ENCODE measurements at places on chromosomes 16 and 17.
A peak's percentile ranks its signal among the peaks of the same experiment; 100 is the strongest.

GRCh38 chr16:6019490-6019991 lies 921.9 kb upstream of the EEF2KMT start:
- no peak for DNase-seq

- DNase-seq, result peak; percentile 96
Observed at GRCh38 chr17:75633486-75634375, 497 bp downstream of the SMIM5 start.

GRCh38 chr16:72286936-72287620 lies 115.1 kb upstream of the PMFBP1 start:
- no peak for DNase-seq

DNA sequence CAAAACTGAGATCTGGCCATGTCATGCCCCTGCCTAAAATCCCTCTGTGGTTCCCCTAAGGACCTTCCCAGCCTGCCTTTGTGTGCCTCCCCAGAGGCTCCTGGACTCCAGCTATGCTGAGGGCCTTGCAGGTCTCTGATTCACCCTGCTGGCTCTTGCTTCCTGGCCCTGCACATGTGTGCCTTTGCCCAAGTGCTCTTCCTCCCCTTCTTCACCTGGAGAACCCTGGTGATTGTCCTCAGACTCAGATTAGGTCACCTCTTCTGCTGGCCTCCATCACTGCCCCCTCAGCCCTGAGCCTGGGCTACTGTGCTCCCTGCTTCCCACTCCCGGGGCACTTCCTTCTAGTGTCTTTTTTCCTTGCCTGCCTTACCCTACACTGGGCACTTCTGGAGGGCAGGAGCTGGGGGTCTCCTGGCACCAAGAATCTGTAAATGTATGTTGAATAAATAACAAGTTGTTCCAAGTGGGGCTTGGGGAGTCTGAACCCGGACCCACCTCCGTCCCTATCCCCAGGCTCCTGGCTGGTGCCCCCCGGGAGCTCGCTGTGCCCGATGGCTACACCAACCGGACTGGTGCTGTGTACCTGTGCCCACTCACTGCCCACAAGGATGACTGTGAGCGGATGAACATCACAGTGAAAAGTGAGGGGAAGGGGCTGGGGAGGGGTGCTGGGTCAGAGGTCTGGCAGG lies 7.8 kb downstream of the ITGA3 start:
- peak; percentile 26 for DNase-seq

GRCh38 chr17:63446753-63447470 lies 806 bp upstream of the CYB561 start:
- peak; percentile 73 for DNase-seq

GRCh38 chr16:87647431-87648185 lies 45.3 kb downstream of the JPH3 start:
- no peak for DNase-seq

GRCh38 chr16:49757559-49758069 lies 98.3 kb downstream of the ZNF423 start:
- DNase-seq, result no peak

DNA sequence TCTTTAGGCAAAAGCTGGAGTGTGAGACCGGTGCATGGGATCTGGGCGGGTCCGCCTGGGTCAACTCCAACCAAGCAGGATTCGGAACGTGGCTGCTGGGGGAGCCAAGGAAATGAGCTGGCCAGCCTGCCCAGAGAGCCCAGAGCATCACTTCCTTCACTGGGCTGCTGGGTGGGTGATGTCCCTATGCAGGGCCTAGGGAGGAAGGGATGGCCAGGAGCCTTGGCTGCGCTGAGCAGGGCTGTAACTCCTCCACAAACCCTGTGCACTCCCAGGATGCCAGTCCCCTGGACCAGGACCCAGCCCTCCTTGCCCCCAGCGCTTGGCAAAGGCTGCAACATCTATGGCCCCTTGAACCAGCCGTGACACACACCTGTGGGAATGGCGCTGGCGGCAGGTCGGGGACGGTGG lies 138.4 kb downstream of the RAB11FIP4 start:
- DNase-seq, result no peak

GRCh38 chr16:86199182-86199581 lies 300.2 kb downstream of the IRF8 start:
- DNase-seq, result no peak

GRCh38 chr16:52929478-52930400 lies 123.0 kb downstream of the CHD9NB start:
- no peak for DNase-seq

DNA sequence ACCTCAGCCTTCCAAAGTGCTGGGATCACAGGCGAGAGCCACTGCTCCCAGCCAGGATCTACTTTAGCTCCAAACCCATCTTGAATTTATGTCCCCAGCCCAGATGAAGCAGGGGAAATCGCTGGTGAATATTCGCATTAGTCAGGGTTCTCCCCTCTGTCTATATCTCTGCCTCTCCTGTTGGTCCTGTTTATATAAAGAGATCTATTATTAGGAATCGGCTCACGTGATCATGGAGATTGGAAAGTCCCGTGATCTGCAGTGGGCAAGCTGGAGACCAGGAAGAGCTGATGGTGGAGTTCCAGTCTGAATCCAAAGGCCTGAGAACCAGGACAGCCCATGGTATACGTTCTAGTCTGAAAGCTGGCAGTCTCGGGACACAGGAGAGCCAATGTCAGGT lies 382.8 kb downstream of the SEC14L1 start:
- no peak for DNase-seq

- peak; percentile 86 for DNase-seq
Observed at GRCh38 chr17:57988301-57989250, 522 bp upstream of the VEZF1 start.

- no peak for DNase-seq
Observed at GRCh38 chr17:8822401-8823035, 23.4 kb upstream of the MFSD6L start.

DNA sequence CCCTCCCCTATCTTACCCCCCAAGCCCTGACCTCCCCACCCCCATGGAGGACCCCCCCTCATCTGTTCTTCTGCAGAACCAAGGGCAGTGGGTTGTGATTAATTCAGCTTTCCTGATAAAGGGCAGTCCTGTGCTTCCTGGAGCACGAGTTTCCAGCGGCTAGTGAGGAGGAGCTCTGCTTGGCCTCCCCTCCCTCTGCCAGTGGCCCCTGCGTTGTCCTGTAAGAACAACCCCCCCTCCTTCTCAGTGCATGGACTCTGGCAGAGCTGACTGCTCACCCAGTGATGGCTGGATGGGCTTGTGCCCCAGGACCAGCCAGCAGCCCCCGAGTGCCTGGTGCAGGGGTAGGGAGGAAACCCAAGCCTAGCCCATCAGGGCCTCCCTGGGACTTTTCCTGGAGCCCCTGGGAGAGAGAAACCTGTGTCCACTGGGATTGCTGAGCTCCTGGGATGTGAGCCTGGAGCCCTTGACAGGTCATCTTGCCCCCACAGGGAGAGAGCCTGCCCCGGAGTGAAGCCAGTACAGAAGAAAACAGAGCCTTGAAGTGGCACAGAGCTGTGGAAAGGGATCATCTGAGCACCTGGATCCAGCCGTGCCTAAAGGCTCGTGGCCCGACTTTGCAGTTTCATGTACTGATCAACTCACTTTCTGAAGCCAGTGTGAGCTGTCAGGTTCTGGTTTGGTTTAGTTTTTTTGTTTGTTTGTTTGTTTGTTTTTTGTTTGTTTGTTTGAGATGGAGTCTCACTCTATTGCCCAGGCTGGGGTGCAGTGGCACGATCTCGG lies 26.5 kb downstream of the MMP15 start:
- DNase-seq, result no peak

- no peak for DNase-seq
Observed at GRCh38 chr16:2990891-2991290, 10.6 kb upstream of the PKMYT1 start.

GRCh38 chr16:89909777-89910716 lies 8.6 kb upstream of the MC1R start:
- peak; percentile 88 for DNase-seq

- DNase-seq, result peak; percentile 59
Observed at GRCh38 chr17:7548585-7549400, at the start of gene TNFSF12. Gene TNFSF12, plus strand, starts transcription at chr17:7549058. Its CDS starts 96 bp downstream, at chr17:7549154.

GRCh38 chr17:14701886-14702285 lies 401.0 kb downstream of the HS3ST3B1 start:
- no peak for DNase-seq

GRCh38 chr16:2584729-2585650 lies 47.2 kb downstream of the PDPK1 start:
- DNase-seq, result peak; percentile 31

GRCh38 chr16:13041646-13042290 lies 140.4 kb downstream of the SHISA9 start:
- DNase-seq, result no peak

GRCh38 chr17:31439716-31440115 lies 48.2 kb downstream of the RAB11FIP4 start:
- DNase-seq, result no peak

GRCh38 chr17:1188812-1189504 lies 9.2 kb upstream of the ABR start:
- peak; percentile 63 for DNase-seq

GRCh38 chr16:84246679-84247077 lies 6.9 kb upstream of the KCNG4 start:
- no peak for DNase-seq

DNA sequence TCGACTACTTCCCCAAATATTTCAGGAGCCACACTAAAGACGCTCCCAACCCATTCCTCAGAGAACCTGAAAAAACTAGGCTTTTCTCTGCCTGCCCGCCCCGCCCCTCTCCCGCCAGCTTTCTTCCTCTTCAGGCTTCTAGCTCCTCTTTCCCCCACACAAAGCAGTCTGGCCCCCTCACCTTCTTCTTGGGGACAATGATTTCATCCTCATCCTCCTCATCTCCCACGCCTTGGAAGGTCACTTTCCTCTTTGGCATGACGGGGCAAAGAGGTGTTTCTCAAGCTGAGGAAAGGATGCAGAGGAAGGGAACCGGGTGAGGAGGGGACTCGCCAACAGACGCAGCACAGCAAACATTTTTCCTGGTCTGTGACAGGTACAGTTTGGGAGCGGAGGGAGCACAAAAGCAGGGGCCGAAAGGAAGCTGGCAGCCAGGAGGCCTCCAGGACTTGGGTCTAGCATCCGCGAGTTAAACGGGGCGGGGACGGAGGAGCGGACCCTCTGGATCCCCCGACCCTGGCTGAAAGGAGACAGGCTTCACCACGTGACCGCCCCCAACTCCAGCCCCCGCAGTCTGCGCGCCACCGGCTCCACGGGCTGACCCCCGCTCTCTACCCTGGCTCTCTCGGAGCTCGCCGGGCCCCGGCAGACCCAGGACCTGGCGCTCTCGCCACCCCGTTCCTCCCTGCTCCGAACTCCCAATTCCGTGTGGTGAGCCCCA lies 525 bp downstream of the CD2BP2 start:
- DNase-seq, result no peak

GRCh38 chr16:70679671-70680494 lies 6.0 kb downstream of the MTSS2 start:
- DNase-seq, result no peak

GRCh38 chr17:13197586-13197985 lies 179.8 kb upstream of the ELAC2 start:
- no peak for DNase-seq

- DNase-seq, result no peak
Observed at GRCh38 chr17:4879601-4880000, 19.7 kb upstream of the C17orf107 start.

DNA sequence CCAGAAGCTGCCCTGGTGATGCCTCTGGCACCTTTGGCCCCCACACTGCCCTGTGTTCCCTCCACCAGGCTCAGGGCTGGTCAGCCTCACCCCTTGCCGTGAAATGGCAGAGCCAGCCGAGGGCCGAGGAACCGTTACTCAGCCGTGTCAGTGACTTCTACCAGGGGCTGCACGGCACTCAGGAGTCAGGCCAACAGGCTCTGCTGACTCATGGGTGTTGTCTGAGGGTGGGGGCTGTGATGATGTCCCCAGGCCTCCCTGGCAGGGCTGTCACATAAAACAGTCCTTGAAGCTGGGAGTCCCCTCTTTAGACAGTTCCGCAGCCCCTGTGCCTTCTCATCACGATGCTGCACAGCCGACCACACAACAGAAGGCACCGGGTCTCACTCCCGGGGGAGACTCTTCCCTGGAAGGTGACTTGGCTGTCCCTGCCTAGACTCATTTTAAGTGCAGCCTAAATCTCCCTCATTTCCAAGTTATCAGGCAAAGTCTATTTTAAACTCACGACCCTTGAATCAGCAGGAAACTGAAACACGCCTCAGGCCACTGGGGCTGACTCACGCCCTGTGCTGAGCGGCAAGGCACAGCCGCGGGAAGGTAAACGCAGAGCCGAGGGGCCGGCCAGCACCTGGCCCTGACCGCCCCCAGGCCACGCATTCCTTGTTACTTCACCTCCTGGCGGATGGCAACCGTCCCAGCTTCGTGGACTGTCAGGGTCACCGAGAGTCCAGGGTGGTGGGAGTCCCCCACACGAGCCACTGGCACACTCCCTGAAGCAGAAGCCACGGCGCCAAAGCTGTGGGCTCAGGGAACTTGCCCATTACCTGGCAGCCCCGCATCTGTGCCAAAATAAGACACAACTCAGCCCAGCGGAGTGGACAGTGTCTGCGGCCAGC lies 102.6 kb downstream of the ZNF778 start:
- DNase-seq, result peak; percentile 77

- no peak for DNase-seq
Observed at GRCh38 chr17:10585529-10585928, 36.1 kb upstream of the MYH2 start.

- no peak for DNase-seq
Observed at GRCh38 chr17:50903604-50904517, 37.7 kb upstream of the TOB1 start.

- DNase-seq, result peak; percentile 83
Observed at GRCh38 chr17:10295728-10296343, 77.0 kb downstream of the MYH13 start.

GRCh38 chr17:80110927-80111701 lies 9.7 kb downstream of the GAA start:
- DNase-seq, result no peak

- no peak for DNase-seq
Observed at GRCh38 chr16:85361441-85362118, 249.3 kb upstream of the CIBAR2 start.

- no peak for DNase-seq
Observed at GRCh38 chr17:42334677-42335076, 46.4 kb downstream of the STAT5A start.

GRCh38 chr17:2416010-2416734 lies 15.3 kb upstream of the MNT start:
- peak; percentile 87 for DNase-seq

DNA sequence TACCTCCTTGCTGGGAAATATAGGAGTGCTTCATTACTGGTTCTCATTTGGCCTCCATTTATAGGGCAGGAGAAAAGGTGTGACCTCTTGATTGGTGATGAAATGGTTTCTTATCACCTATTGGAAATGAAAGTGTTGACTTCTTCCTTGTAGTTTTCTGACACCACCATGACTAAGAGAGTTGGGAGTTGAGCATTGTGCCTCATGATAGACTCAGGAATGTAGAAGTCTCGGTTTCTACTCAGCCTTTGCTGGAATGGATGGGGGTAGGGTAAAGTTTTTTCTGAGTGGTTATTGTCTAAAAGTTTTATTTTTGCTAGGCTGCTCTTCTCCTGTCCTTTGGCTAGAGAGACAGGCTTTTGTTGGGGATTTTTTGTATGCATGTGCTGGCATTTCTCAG lies 117.4 kb downstream of the PHKB start:
- no peak for DNase-seq

GRCh38 chr17:78053777-78054468 lies 74.6 kb downstream of the TMC6 start:
- no peak for DNase-seq

GRCh38 chr17:76881966-76882365 lies 13.8 kb downstream of the MGAT5B start:
- no peak for DNase-seq

- DNase-seq, result peak; percentile 44
Observed at GRCh38 chr17:6639586-6640535, 650 bp downstream of the KIAA0753 start.
